Suprapubic skin (tissue), 4 donors: ENCODE measurements at places on chromosomes 16 and 17. TPM values are rescaled to one million over a fixed set of nuclear protein-coding genes. Genes with fewer than 3 reads are reported as not detected.

Gene GJC1
- total RNA-seq: 1.1 TPM

Gene AKAP10
- total RNA-seq: 16.9 TPM

Gene TBKBP1
- total RNA-seq: 7.1 TPM

Gene PCGF2
- 5.4 TPM for total RNA-seq

Gene GNAO1
- 2.4 TPM for total RNA-seq

DNA sequence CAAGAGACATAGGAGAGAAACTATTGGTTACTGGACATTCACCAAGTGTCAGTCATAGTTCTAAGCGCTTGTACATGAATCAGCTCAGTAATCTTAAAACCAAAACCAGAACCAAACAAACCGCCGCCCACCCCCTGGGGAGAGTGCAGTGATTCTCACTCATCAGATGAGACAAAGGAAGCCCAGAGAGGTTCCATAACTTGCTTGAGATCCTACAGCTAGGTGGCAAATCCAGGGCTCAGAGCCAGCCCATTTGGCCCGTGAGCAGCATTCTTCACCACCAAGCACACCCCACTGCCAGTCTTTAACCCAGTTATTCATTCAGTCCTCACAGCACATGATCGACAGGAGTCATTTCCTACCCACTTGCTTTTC, 37.2 kb upstream of the RGS9 start:
- DNase-seq: peak; percentile 84

- DNase-seq: no peak
Observed at GRCh38 chr17:43406676-43407645, 8.2 kb downstream of the ARL4D start.

DNA sequence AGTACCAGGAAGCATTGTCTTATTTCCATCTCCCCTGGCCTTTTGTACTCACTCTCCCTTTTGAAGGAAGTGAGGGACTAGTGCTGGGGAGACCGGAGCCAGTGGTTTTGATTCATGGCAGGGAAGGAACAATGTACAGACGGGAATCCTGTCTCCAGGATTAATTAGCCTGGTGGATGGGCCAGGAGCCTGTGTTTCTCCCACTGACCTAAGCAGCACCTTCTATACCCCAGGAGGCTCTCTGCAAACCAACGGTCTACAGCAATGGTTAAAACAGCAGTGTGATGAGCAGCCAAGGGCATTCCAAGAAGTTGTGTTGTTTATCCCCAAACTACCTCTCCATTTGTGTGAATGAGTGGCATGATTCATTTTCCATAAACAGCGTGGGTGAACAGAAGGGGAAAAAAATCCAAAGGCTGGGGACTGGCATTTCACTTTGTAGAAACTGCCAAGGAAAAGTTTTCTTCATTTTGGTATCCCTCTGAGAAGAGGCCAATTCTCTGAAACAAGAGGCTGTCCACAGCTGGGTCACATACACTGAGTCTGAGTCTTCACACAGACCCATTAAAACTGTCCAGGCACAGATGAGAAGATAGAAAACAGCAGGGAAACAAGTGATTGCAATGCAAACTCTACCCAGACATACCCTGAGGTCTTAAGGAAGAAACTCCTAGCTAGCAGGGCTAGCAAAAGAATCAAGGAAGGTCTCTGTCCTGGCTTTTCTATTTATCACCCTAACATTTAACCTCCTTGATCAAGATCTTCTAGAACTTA, 18.1 kb downstream of the ANKFN1 start:
- DNase-seq: no peak

- DNase-seq: peak; percentile 71
Observed at GRCh38 chr17:79024901-79025737, 1.1 kb downstream of the C1QTNF1 start.

DNA sequence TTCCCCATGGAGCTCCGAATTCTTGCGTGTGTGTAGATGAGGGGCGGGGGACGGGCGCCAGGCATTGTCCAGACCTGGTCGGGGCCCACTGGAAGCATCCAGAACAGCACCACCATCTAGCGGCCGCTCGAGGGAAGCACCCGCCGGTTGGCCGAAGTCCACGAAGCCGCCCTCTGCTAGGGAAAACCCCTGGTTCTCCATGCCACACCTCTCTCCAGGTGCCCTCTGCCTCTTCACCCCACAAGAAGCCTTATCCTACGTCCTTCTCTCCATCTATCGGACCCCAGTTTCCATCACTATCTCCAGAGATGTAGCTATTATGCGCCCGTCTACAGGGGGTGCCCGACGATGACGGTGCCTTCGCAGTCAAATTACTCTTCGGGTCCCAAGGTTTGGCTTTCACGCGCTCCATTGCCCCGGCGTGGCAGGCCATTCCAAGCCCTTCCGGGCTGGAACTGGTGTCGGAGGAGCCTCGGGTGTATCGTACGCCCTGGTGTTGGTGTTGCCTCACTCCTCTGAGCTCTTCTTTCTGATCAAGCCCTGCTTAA, 617 bp upstream of the SENP3 start:
- peak; percentile 96 for DNase-seq

DNA sequence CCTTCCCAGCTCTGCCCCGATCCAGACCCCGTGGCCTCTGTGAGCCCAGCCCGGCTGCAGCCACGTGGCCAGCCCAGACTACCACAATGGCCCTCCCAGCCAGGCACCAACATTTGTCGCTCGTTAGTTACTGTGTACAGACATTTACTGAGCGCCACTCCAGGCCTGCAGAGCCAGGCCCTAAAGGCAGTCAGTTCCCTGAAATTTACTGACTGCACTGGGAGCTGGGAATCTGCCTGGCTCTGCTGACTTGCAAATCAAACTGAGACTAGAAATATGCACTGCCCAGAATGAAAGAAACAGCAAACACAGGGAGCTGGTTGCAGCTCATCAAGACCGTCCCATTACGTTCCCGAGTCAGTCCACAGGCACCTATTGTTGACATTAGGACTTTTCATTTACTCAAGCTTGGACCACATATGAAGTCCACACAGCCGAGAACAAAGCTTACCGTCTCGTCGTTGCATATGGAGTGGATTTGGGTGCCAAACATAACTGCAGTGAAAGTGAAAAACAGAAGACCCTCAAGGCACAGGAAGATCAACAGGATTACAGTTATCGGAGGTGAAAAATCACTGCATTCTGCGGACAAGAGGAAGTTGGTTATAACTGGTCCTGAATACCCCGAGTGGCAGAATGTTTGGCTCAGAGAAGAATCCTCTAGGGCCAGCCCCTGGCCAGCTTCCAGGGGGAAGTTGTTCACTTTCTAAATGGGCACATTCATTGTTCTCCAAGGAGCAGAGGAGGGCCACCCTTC, 34.5 kb downstream of the ZDHHC7 start:
- no peak for DNase-seq

DNA sequence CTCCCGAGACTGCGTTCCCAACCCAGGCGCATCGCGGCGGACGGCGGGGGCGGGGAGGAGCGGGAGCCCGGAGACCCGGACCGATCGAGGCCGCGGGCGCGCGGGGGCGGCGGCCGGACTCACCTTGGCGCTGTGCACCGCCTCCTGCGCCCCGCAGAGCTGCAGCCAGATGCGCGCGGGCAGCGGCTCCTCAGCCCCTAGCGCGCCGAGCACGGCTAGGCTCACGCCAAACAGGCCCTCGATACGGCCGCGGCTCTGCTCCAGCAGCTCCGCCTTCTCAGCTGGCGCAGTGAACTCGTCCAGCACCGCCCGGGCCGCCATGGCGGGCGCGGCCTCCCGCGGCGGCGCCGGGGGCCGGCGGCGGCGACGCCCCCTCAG, 339 bp downstream of the N4BP1 start:
- peak; percentile 78 for DNase-seq

- DNase-seq: no peak
Observed at GRCh38 chr17:15007147-15007553, 258.0 kb downstream of the PMP22 start.

DNA sequence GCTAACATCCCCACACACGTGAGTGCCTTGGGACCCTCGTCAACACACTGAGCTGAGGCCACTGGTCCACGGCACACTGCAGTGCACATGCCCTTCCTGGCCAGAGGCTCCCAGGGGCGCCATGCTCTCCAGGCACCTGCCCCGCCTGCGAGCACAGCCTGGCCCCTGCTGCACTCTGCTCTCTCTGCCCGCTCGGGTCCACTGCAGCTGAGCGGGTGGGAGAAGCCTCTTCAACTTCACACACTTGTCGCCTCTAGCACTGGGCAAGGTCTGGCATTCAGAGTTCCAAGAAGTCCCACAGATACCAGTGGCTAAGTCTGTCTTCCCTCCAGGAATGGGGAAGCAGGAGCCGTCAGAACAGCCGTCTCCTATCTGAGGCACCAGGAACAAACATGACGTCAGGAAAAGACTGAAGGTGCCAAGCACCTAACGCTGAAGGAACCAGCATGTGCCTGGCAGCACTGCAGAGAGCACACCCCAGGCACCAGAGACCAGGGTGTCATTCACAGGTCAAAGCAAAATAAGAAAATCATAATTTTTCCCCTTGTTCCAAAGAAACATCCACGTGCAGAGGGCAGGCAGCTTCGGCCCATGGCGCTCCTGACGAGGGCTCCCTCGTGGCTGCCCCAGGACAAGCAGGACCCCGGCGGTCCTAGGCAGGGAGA, 82.9 kb downstream of the ZNF778 start:
- no peak for DNase-seq

- DNase-seq: no peak
Observed at GRCh38 chr16:79451196-79451816, 149.2 kb downstream of the MAF start.

GRCh38 chr17:55069983-55070529, 101.5 kb downstream of the STXBP4 start:
- no peak for DNase-seq

DNA sequence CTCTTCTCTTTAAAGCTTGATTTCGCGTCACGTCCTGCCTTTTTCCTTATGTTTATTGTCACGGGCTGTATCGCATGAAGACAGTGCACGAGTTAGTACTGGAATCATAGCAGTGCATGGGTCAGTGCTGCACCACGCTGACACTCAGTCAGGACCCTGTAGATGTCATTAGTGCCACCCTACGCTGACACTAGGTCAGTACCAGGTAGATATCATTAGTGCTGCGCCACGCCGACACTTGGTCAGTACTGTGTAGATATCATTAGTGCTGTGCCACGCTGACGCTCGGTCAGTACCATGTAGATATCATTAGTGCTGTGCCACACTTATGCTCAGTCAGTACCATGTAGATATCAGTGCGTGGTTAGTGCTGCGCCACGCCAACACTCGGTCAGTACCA, 106.2 kb upstream of the ZNF469 start:
- peak; percentile 48 for DNase-seq

GRCh38 chr17:80789356-80789902, 202.2 kb upstream of the CHMP6 start:
- DNase-seq: peak; percentile 78

DNA sequence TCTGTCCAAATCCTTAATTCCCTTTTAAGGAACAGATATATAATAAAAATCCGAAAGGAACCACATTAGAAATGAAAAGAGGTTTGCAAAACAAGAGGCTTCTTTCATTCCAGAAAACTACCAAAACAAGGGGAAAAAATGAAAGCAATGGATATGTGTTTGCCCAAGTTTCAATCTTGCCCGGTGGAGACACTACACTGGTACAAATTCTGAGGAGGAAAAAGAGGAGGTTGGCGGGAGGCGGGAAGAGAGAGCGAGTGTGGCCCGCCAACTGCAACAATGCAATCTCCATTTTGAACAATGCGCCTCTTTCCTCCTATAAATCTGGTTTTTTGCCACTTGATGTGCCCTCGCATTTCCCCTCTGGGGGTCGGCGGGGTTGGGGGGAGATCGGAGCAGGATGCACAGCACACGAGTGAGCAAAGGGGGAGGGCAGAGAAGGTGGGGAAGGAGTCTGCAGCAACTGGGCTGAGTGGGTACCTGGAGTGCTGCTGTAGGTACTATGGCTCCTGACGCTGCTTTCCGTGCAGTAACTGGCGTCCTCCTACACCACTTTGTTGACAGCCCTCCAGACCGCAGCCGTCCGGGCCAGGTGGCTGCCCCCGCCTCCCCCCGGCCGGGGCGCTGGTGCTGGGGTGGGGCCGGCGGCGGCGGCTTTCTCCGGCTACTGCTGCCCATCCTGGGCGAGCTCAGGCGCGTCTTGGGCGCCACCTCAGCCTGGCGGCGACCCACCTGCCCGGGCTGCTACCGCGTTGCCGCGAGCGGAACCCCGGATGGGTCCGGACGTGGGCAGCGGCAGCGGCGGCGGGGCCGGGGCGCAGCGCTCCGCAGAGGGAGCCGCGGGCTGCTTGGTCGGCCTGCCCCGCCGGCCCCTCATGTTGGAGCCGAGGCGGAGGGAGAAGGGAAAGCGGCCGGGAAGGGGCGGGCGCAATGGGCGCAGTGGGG, 93.8 kb upstream of the PLEKHM1 start:
- DNase-seq: peak; percentile 87

DNA sequence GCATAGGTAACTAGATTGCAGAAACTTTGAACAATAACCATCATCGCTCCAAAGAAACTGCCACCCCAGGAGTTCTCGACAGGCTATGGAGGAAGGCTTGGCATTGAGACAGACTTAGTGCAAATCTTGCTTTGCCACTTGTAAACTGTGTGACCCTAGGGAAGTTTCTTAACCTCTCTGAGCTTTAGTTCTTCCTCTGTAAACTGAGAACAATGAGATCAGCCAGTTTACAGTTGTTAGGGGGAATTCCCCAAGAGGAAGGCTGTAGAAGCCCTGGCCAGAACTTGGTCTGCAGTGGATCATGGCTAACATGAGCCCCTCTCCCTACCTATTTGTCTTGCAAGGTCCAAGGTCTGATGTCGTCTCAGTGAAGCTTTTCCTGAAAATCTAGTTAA, 78.9 kb downstream of the NT5M start:
- no peak for DNase-seq

GRCh38 chr16:27259710-27260109, 8.9 kb downstream of the NSMCE1 start:
- no peak for DNase-seq

DNA sequence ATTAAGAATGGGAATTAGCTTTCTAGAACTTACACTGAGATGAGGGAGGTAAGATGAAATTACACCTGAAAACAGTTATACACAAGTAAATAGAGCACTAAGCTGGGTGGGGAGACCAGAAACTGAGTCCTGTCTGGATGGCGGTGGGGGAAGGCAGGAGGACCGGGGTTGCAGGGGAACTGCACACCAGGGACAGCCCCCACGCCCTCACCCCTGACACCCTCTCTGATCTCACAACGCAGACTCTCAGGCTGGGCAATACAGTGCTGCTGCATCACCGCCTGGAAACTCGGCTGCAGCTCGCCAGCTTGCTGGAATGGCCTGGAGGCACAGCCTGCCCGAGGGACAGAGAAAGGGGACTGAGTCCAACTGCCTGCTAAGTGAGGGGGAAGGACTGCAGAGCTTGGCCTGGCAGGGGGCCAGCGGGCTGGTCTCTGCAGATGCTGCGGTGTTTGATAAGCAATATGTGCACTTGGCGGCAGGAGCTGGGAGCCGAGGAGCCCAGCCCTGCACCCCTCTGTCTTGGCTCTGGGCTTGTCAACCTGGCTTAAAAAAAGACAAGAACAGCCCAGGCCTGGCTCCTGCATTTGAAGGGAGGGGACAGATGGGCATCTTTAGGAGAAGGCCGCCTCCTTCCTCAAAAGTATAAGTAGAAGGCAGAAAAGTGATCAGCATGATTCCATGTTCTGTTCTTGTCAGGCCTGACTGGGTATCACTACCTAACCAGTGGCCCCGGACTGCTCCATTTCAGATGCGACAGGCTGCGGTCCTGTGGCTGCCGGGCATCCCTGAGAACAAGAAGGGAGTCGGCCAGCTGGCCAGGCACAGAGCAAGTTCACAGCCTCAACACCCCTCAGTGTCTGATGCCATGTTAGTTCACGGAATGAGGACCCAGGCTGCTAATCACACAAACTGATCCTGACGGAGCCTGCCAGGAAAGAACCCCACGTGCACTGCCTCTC, 30.2 kb downstream of the SPHK1 start:
- no peak for DNase-seq
